IMR-90 (cell line): ENCODE measurements at places on chromosomes 12 and 14. TPM values are rescaled to one million over a fixed set of nuclear protein-coding genes. Genes with fewer than 3 reads are reported as not detected.
A peak's percentile ranks its signal among the peaks of the same experiment; 100 is the strongest.

DNA sequence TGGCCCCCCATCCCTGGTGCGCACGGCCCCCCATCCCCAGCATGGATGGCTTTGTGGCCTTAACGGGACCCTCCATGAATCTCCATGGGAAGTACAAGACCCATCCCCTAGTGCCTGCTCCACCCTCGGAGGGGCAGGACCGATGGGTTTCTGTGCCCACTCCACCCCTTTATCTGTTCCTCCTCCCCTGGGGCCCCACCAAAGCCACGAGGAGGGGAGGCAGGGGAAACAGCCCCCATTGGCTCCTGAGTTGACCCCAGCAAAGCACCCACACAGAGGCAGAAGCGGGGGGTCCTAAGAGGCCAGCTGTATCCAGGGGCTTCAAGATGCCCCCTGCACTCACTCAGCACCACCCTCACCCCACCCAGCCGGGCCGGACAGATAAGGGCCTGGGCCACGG, 36.1 kb upstream of the TMEM179 start:
- DNase-seq: no peak
- no peak overlapping the region for H3K4me3 ChIP-seq
- H3K36me3 ChIP-seq: no peaks in the 10 kb centered on the region
- H3K27ac ChIP-seq: no peak overlapping the region
- no peaks in the 10 kb centered on the region for H3K4me1 ChIP-seq
- peaks cover 25% of the 10 kb centered on the region for H3K27me3 ChIP-seq

DNA sequence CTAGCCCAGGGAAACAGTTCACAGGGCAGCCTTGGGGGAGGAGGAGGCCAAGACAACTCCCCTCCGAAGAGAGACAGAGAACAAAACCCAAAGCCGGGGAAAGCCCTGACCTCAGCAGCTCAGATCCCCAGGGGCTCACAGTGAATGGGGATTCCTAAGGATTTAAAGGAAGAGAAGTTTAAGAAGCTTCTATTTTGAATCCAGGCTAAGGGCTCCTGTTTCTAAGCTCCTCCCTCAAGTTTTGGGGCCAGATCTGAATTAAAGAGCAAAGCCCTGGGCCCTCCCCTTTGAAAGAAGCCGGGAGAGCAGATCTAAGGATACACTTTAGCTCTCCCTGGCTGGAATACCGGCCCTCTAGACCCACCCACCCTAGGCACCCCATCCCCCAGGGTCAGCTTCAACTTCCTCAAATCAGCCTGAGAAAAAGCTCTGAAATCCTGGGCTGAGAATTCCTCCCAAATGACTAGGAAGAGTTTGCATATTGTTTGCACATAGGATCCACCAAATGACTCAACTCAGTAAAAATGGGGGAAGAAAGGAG, 3.9 kb downstream of the KDM2B start:
- H3K36me3 ChIP-seq: peaks cover 13% of the 10 kb centered on the region
- H3K4me1 ChIP-seq: peaks cover 23% of the 10 kb centered on the region
- no peak overlapping the region for H3K4me3 ChIP-seq
- DNase-seq: peak; percentile 95
- H3K27me3 ChIP-seq: no peaks in the 10 kb centered on the region
- H3K27ac ChIP-seq: peak overlapping the region; percentile 96

The RHOJ gene
- total RNA-seq: 7.8 and 9.5 TPM in 2 replicates

The IQSEC3 gene
- total RNA-seq: not detected in 2 replicates
